Posterior vena cava (tissue), 2 donors: ENCODE measurements at places on chromosomes 7 and 10. TPM values are rescaled to one million over a fixed set of nuclear protein-coding genes. Genes with fewer than 3 reads are reported as not detected.

GRCh38 chr10:18523025-18523424, 128.4 kb downstream of the NSUN6 start:
- no peak for DNase-seq

GRCh38 chr7:129553899-129554461, 51.6 kb downstream of the SMKR1 start:
- no peak for DNase-seq

GRCh38 chr7:43559171-43559945, 23.6 kb upstream of the STK17A start:
- DNase-seq, result no peak

- DNase-seq, result no peak
Observed at GRCh38 chr7:82156893-82157292, 286.7 kb downstream of the CACNA2D1 start.

GRCh38 chr7:136998495-136998894, 130.0 kb downstream of the CHRM2 start:
- no peak for DNase-seq

DNA sequence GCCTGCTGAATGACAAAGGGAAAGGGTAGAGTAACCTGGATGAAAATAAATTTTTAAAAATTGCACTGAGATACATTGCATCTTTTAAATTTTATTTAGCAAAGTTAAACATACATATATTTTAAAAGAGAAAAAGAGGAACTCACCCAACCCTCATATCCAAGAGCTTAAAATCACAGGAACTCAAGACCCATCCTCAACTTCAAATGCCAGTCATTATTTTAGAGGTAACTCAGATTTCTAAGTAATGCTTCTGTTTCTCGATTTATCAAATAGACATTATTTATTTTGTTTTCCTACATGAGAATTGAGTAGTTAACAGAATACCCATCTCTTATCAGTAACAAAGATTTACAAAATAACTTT, 32.4 kb upstream of the KMT2E start:
- no peak for DNase-seq

The CRHR2 gene
- total RNA-seq, result 0.60 TPM

The PAPSS2 gene
- 46.1 TPM for total RNA-seq
